ENCODE measurements at places on chromosomes 12 and 14. TPM values are rescaled to one million over a fixed set of nuclear protein-coding genes. Genes with fewer than 3 reads are reported as not detected.

SLC5A8 gene
- total RNA-seq = not detected

ABCC9 gene
- total RNA-seq = 104 TPM

FAM181A gene
- total RNA-seq = not detected

TEX52 gene
- total RNA-seq = not detected

- H3K4me3 ChIP-seq = no peak overlapping the region
- peaks cover 5% of the 10 kb centered on the region for H3K4me1 ChIP-seq
- H3K36me3 ChIP-seq = no peaks in the 10 kb centered on the region
- no peak for DNase-seq
Measured at GRCh38 chr12:16282081-16282480, 4.6 kb upstream of the SLC15A5 start.

DNA sequence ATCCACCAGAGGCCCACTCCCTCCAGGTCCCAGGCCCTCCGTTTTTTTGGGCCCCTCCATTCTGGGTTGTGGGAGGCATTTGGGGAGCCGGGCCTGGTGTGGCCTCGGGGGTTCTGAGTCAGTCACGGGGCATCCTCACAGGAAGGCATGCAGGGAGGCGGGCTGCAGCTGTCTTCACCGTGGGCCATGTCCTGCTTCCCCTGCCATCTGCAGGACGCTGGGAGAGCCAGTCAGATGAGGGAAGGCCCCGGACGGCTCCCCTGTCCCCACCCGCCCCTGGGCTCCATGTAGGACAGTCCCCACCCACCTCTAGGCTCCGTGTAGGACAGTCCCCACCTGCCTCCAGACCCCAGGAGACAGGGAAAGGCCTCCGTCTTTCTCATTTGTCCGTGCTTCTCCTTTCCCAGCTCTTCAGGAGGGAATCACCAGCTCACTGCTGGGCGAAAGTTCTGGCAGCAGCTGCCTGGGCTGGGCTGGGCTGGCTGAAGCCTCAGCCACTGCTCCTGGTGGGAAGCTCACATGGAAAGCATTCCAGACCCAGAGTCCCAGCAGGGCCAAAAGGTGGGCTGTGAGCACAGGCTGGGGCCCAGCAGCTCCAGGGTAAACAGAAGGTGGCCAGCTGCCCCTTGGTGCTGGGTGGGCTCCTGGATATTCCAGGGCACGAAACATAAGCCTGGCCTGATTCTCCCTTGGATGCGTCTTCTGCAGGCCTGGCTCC is 217.8 kb downstream of the KIF26A start:
- H3K27me3 ChIP-seq = peaks cover 27% of the 10 kb centered on the region
- no peaks in the 10 kb centered on the region for H3K36me3 ChIP-seq
- no peak for DNase-seq
- H3K4me3 ChIP-seq = no peak overlapping the region

DNA sequence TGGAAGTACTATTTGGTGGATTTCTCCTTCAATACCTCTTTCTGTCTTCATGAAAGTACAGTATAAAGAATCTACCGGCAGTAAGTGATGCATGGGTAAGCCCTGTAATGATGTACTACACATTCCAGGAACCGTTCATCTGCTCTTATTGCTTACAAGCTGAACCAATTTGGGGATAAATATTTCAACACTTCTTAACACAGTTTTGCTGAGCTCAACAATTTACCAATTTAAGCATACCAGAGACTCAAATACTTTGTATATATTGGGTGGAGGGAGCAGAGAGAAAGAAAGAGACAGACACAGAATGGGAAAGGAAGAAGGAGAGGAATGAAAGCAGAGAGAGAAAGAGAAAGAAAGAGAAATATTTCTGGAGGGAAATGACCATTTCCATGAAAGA is 821.1 kb upstream of the FLRT2 start:
- no peak overlapping the region for H3K4me3 ChIP-seq
- H3K36me3 ChIP-seq = no peaks in the 10 kb centered on the region
- H3K4me1 ChIP-seq = no peaks in the 10 kb centered on the region
- DNase-seq = no peak
- no peaks in the 10 kb centered on the region for H3K27me3 ChIP-seq
- no peak overlapping the region for H3K27ac ChIP-seq

GRCh38 chr14:66635435-66635834 is 127.5 kb downstream of the GPHN start:
- no peaks in the 10 kb centered on the region for H3K4me1 ChIP-seq
- H3K27ac ChIP-seq = no peak overlapping the region
- DNase-seq = no peak
- no peaks in the 10 kb centered on the region for H3K27me3 ChIP-seq
- no peak overlapping the region for H3K4me3 ChIP-seq

DNA sequence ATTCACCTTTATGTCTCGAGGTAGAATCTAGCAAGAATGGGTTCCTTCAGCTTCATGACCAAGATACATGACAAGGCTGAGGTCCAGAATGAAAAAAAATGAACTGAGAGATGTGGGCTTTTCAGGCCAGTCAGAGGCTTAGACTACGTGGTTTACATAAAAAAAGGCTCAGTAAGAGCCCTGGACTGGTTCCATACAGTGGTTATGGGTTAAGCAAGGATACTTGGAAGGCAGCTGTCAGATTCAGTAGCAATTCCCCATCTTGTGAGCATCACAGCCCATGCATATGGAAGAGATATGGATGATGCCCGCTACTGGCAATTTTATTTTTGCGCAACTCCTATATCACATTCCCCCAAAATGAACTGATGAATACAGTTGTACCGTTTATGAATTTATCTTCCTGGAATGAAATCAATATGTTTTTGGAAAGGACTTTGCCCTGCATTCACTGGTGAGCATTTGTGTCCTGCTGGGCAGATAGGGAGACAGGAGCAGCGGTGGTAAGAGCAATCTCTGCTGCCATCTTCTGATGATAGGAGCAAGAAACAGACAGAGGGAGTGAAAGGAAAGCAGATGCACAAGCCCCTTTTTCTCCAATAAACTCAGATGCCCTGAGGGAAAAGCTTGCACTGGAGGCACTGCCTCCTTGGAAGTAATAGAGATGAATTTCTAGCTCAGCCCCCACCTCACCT is 280.4 kb downstream of the GALC start:
- no peaks in the 10 kb centered on the region for H3K27me3 ChIP-seq
- no peak overlapping the region for H3K4me3 ChIP-seq
- H3K4me1 ChIP-seq = no peaks in the 10 kb centered on the region

DNA sequence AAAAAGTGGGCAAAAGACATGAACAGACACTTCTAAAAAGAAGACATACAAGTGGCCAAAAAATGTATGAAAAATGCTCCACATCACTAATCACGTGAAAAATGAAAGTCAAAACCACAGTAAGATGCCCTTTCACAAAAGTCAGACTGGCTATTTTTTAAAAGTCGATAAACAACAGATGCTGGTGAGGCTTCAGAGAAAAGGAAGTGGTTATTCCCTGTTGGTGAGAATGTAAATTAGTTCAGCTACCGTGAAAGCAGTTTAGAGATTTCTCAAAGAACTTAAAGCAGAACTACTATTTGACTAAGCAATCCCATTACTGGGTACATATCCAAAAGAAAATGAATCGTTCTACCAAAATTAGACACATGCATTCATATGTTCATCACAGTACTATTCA is 237.0 kb downstream of the KIF21A start:
- no peak overlapping the region for H3K27ac ChIP-seq
- H3K4me1 ChIP-seq = no peaks in the 10 kb centered on the region
- no peaks in the 10 kb centered on the region for H3K36me3 ChIP-seq

- H3K27me3 ChIP-seq = no peaks in the 10 kb centered on the region
- no peak for DNase-seq
- H3K4me3 ChIP-seq = no peak overlapping the region
- no peak overlapping the region for H3K27ac ChIP-seq
- H3K4me1 ChIP-seq = no peaks in the 10 kb centered on the region
Measured at GRCh38 chr12:56208006-56208405, 13.7 kb downstream of the RNF41 start.

- no peak overlapping the region for H3K4me3 ChIP-seq
- no peaks in the 10 kb centered on the region for H3K27me3 ChIP-seq
- H3K36me3 ChIP-seq = no peaks in the 10 kb centered on the region
- DNase-seq = peak; percentile 35
- H3K4me1 ChIP-seq = no peaks in the 10 kb centered on the region
Measured at GRCh38 chr12:442235-442884, 17.4 kb upstream of the B4GALNT3 start.
